CD4-positive, alpha-beta T cell treated with Interferon gamma for 1 hour (primary cell): ENCODE measurements at places on chromosomes 3 and 15.
A peak's percentile ranks its signal among the peaks of the same experiment; 100 is the strongest.

- DNase-seq: no peak
Measured at GRCh38 chr3:141386611-141387111, 18.4 kb downstream of the ZBTB38 start.

DNA sequence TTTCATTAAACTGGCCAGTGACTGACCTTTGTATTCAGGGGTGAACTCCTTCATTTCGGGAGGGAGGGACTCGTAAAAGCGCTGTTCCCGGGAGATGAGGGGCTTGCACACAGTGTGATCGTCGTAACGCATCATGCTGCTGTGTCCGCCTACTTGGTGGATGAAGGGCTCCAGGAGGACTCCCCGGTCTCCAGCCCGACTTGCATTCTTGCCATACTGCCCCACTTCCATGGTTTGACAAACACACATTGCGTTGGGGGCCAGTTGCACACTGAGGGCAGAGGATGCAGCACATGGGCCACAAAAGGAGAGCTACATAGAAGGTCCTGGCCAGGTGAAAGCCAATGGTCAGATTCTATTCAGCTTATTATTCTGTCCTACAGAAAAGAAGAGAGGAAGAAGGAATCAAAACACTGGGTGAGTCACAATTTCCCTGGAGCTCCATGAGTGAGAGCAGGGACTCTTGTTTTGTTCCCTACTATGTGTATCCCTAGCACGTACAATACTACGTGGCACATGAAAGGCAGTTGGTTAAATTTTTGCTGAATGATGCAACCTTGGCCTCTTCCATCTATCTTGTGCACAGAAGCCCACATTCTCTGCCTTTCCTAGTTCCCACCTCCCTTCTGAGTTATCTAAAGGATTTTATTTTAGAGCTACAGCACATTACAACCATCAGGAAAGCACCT, 24.2 kb upstream of the GMPPB start:
- DNase-seq: no peak

DNA sequence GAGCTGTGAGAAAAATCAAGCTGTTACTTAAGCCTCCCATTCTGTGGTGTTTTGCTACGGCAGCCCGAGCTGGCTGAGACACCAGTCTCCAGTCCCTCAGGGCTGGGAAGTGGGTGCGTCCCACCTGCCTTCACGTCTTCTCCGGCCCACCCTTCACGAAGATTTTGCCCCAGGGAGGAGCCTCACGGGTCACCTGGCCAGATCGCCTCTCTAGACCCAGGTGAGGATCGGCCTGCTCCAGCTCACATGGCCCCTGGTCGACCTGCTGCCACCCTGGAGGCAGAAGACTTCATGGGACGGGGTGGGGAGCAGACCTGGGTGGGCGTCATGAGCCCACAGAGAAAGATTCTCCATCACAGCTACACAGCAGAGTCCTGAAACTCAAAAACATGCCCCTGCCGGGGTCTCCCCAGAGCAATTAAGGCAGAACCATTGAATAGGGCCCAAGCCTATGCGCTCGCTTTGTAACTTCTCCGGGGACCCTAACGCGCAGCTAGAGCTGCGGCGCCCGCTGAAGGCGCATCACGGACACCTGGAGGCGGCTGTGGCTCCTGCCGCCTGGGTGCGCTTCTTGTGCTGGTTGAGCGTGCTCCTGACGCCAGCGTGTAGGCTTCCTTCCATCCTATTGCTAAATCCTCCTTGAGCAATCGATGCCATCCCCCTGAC, 92.6 kb upstream of the ALDH1A3 start:
- DNase-seq: no peak

GRCh38 chr3:185595526-185595925, 9.4 kb downstream of the SENP2 start:
- DNase-seq: no peak

GRCh38 chr3:56825567-56826438, 24.1 kb upstream of the ARHGEF3 start:
- DNase-seq: no peak

- peak; percentile 4 for DNase-seq
Measured at GRCh38 chr3:112498914-112499711, at the start of gene BTLA. BTLA (minus strand) TSS chr3:112499472; CDS start chr3:112499358, 114 bp downstream.

DNA sequence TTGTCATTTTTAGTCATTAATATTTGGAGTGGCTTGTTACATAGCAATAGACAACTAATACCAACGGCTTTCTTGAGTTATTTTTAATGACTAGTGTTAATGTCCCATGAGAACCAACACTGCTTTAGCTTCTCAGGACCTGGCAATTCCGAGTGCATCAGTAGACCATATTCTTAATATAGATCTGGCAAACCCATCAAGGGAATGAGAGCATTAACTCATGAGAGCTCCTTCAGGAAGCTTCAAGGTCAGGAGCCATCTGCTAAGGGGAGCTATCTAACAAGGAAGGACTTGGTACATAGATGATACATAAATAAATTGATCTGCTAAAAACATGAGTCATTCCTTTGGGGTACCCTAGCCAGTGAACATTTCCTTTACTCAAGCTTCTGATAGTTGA, 122.6 kb upstream of the EPHA3 start:
- DNase-seq: no peak
